ENCODE measurements at places on chromosomes 5 and 9.

DNA sequence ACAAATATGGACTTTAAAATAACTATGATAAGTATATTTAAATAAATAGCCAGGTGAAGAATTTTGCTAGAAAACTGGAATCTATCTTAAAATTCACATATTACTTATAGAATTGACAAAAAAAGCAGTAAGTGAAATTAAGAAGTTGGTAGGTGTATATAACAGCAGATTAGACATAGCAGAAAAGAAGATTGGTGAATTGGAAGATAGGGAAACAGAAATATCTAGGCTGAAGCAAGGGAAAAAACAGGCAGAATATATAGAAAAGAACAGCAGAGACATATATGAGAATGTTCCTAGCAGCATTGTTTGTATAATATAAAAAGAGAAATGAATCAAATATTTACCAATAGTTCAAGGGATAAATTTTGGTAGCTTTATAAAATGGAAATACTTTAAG, 294.9 kb downstream of the TMEM232 start:
- no peak for DNase-seq

- DNase-seq: no peak
Observed at GRCh38 chr9:2262386-2263071, 247.4 kb downstream of the SMARCA2 start.

DNA sequence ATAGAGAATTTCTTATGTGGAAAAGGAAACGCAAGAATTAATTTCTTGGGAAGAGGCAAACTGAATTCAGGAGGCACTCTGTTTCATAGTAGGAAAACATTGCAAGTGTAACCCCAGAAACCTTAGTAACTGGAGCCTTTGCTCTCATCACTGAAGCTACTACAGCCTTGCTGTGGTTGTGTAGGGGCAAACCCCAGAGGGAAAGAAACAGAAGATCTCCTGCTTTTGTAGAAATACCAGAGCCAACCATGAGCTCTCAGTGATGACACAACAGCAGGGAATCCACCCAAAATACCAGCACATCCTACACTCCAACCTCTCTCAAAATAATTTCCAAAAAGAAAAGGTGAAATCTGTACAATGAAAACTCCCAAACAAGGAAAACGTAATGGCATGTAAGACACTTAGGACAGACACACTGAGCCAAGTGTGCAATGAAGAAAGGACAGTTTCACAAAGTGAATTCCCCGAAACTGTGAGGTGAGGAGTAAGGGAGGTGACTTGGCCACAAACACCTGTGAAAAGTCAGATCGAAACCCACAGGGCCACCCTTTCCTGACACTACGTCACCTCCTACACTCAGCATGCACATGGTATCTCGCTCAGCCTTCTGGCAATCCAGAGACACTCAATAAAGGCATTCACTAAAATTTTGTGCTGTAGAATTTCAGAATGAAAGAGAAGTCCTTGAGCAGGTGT, 8.5 kb upstream of the ACSL6 start:
- DNase-seq: no peak

DNA sequence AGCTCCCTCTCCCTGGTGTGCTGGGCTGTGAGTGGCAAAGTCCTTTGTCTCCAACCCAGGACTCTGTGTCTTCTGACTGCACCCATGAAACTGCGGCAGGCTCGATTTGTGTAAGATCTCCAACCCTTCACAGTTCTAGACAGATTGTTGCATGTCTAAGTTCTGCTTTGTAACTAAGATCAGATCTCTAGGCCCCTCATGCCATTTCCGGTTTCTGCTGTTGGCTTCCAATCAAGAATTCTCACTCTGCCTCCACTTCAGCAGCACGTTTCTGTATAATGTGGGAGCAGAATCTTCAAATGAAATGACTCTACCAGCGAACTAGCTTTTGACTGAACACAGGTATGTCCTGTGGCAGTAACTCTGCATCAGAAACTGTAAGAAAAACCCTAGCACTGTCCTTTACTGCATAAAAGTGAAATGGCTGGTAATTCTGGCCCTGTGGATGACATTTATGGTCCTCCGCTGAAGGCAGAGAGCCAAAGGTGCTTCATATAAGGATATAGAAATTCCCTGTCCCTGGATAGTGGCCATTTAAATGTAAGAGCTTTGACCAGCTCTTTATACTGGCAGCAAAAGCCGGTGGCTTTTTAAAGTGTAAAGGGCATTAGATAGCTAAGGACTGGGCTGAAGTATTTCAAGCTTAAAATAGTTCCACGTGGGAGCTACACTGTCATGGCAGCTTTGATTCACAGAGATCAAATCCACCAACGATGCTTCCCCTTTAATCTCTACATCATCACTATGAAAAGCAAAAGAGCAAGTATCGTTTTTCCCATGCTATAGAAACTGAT, 319.0 kb upstream of the CDH6 start:
- DNase-seq: no peak

DNA sequence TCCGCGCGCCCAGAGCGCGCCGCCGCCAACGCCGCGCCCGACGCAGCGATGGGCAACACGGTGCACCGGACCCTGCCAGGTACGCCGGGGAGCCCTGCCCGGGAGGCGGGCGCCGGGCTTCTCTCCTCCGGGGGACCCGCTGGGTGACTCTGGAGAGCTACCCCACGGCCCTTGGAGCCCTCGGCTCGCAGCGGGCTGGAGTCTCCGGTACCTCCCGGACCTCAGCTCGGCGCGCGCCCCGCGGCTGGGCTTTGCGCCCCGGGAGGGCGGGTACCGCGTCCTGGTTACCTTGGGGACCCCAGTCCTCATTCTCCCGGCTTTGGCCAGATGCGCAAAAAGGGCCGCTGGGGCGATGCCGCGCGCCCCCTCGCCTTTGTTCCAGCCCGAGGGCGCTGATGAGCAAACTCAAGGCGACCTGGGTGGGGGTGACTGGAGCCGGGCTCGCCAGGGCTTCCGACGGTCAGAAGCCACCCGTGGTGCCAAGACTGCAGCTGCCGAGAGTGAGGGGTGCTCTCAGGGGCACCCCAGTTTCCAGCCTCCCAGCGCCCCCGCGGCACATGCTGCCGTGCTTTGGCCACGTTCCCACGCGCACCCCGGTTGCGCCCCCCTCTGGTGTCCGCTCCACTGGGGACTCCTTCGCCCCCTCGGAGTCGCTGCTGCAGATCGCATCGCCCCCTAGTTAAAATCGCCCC, 442 bp downstream of the NEURL1B start:
- no peak for DNase-seq

DNA sequence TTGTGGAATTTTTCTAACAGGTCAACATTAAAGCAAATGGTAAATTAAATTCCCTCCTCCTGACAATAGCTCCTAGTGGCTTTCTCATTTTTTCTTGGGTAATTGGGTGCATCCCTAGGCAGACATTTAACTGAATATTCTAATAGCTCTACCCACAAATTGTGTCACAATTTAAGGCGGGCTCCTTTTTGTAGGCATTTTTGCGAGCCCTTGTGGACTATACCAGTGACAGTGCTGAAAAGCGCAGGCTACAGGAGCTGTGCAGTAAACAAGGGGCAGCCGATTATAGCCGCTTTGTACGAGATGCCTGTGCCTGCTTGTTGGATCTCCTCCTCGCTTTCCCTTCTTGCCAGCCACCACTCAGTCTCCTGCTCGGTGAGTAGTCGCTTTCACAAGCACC, 20.0 kb downstream of the MTRR start:
- DNase-seq: no peak

- DNase-seq: no peak
Observed at GRCh38 chr5:105581988-105582690, 2019.5 kb upstream of the NUDT12 start.

DNA sequence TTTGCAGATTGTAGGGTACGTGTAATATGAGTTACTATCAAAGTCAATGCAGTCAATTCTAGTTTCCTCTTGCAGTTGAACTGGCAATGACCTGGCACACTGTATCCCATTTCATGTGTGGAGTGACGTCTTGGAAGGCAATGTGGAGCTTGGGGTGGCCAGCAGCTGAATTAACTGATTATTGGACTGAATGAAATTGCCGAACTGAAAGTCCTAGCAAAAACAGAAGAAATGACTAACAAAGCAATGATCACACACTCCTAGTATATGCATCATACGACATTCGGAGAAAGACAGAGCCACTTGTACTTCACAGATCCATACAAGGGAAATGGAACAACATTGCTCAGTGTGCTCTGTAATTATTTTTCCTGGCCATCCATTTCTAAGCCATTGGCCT, 259.1 kb upstream of the DAPK1 start:
- no peak for DNase-seq

DNA sequence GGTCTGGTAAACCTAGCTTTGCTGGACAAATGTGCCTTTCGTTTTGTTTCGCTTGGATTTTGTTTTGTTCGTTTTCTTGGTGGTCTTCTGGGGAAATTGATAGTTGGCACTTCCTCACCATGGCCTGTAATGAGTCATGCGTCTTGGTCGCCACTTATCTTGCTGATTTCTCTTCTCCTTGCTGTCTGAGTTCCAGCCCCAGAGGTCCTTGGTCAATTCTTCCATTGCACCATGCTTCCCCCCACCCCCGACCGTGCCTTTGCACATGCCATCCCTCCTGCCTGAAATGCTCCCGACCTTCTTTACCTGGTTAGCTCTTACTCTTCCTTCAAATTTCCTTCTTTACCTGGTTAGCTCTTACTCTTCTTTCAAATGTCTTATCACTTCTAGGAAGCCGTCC, 168.7 kb upstream of the MSX2 start:
- DNase-seq: no peak
